GM12891 (cell line): ENCODE measurements at places on chromosomes 3 and 15.

- no peak for DNase-seq
Measured at GRCh38 chr15:42385980-42386700, 26.8 kb downstream of the CAPN3 start.

GRCh38 chr3:141109751-141110150 lies 58.6 kb downstream of the SPSB4 start:
- no peak for DNase-seq

GRCh38 chr3:155629056-155629455 lies 115.8 kb downstream of the PLCH1 start:
- no peak for DNase-seq

- DNase-seq: no peak
Measured at GRCh38 chr3:59558906-59559720, 509.3 kb upstream of the CFAP20DC start.

- no peak for DNase-seq
Measured at GRCh38 chr3:134147411-134147810, 103.2 kb downstream of the RYK start.
